Suprapubic skin (tissue), 4 donors: ENCODE measurements at places on chromosomes 16 and 17. TPM values are rescaled to one million over a fixed set of nuclear protein-coding genes. Genes with fewer than 3 reads are reported as not detected.

AATK gene
- 1.3 TPM for total RNA-seq

GFAP gene
- total RNA-seq = not detected

INCA1 gene
- 0.95 TPM for total RNA-seq

DNA sequence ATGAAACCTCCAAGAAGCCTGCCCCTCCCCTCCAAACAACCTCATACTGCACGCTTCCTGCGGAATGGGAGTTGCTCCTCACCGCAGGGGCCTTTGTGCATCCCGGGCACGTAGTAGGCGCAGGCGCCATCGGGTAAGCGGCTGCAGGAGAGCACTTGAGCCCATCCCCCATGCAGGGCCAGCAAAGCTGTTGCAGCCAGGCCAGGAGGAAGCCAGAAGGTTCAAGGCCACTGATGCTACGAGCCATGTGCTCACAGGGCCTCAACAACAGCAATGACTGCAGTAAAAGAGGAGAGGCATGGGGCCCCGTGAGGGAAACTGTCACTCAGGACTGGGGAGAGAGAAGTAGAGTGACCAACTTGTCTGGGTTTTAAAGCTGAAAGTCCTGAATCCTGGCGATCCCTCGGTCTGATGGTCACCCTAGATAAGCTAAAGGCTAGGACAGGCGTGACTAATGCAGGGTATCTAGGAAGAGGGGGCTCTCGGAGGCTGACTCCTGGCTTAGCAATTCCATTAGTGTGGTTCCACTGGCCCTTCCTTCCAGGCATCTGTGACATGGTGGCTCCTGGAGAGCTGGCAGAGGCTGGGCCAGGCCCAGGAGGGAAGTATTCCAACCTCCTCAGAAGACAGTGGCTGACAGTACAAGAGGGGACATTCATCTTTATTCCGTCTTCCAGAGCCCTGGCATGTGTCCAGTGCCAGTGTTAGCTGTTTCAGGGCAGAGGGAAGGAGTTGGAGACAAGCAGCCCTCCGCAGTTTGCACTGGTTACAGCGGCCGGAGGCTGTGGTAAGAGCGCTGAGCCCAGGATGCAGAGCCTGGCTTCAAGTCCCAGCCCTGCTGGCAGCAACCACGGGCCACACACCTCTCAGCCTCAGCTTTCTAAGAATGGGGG lies 20.8 kb downstream of the GOSR2 start:
- H3K4me3 ChIP-seq = no peak overlapping the region
- H3K27ac ChIP-seq = no peak overlapping the region
- peaks cover 25% of the 10 kb centered on the region for H3K36me3 ChIP-seq
- H3K4me1 ChIP-seq = peaks cover 29% of the 10 kb centered on the region
- DNase-seq = no peak

SNAI3 gene
- total RNA-seq = not detected

DNA sequence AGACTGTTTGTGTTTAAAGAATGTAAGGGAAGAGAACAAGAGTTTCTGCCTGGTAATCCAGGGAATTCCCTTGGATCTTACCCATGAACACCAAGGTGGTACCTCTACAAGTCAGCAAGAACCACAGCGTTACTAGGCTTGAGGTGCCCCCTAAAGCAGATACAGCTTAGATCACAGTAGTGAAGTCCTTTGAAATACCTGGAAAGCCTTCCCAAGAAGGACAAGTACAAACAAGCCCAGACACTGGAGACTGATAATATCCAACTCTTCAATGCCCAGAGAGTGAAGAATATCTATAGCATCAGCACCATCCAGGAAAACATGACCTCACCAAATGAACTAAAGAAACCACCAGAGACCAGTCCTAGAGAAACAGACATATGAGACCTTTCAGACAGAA lies 3.8 kb upstream of the APPBP2 start:
- H3K4me3 ChIP-seq = no peak overlapping the region
- no peak overlapping the region for H3K27ac ChIP-seq
- H3K4me1 ChIP-seq = peaks cover 7% of the 10 kb centered on the region
- no peak for DNase-seq

- no peaks in the 10 kb centered on the region for H3K36me3 ChIP-seq
- no peak overlapping the region for H3K4me3 ChIP-seq
- H3K4me1 ChIP-seq = no peaks in the 10 kb centered on the region
- H3K27me3 ChIP-seq = no peaks in the 10 kb centered on the region
Measured at GRCh38 chr17:41223821-41224220, 2.6 kb upstream of the KRTAP9-2 start.

DNA sequence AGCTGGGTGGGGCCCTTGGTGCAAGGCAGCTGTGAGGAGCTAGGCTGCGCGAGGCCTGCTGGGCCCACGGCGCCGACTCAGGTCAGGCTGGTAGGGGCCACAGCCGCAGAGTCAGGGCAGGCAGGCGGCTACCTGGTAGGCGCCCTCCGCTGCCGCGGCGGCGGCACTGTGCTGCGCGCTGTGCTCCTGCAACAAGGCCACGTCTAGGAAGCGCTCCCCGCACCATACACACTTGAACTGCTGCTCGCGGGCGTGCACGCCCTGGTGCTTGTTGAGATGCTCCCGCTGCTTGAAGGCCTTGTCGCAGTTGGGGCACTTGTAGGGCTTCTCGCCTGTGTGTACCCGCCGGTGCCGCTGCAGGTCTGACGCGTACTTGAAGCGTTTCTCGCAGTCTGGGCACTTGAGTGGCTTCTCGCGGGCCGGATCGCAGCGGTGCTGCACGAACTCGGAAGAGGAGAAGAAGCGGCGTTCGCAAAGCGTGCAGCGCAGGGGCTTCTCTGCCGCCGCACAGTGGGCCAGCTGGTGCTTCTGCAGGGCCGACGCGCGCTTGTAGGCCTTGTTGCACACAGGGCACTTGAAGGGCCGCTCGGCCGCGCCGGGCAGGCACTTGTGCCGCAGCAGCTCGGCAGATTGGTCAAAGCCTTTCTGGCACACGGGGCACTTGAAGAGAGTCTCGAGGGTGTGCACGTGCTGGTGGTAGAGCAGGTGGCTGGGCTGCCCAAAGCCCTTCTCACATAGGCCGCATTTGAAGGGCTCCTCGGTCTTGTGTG lies 3.9 kb downstream of the ZNF319 start:
- peaks cover 37% of the 10 kb centered on the region for H3K4me1 ChIP-seq
- no peaks in the 10 kb centered on the region for H3K27me3 ChIP-seq
- peaks cover 32% of the 10 kb centered on the region for H3K36me3 ChIP-seq
- H3K4me3 ChIP-seq = no peak overlapping the region
